ENCODE measurements at places on chromosomes 7 and 10.

DNA sequence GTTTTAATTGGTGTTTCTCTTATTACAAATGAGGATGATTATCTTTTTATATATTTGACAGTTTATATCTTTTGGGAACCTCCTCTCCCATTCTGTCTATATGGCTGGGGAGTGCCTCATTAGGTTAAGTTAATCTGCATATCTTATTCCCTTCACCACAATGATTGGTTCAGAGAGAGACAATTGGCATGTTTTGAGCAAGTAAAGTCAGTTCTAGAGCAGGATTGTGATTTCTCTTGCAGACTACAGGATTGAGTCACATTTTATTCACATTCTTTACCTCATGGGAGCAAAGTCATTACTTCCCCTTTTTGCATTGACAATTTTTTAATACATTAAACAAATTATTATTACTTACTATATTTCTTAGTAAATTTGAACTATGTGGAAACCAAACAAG is 345.6 kb downstream of the MDFIC start:
- no peak for DNase-seq

DNA sequence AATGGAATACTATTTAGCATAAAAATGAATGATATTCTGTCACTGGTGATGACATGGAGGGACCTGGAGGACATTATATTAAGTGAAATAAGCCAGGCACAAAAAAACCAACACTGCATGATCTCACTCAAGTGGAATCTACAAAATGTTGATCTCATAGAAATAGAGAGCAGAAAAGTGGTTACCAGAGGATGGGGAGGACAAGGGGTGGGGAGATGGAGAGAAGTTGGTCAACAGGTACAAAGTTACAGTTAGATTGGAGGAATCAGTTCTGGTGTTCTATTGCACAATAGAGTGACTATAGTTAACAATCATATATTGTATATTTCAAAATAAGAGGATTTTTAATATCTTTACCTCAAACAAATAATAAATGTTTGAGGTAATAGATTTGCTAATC is 24.7 kb upstream of the SLC18A3 start:
- no peak for DNase-seq

- DNase-seq, result no peak
These were observed 887 bp downstream of the COL13A1 start for GRCh38 chr10:69802424-69803161.

- DNase-seq, result no peak
These were observed 59.9 kb downstream of the COL26A1 start for GRCh38 chr7:101422356-101423195.

DNA sequence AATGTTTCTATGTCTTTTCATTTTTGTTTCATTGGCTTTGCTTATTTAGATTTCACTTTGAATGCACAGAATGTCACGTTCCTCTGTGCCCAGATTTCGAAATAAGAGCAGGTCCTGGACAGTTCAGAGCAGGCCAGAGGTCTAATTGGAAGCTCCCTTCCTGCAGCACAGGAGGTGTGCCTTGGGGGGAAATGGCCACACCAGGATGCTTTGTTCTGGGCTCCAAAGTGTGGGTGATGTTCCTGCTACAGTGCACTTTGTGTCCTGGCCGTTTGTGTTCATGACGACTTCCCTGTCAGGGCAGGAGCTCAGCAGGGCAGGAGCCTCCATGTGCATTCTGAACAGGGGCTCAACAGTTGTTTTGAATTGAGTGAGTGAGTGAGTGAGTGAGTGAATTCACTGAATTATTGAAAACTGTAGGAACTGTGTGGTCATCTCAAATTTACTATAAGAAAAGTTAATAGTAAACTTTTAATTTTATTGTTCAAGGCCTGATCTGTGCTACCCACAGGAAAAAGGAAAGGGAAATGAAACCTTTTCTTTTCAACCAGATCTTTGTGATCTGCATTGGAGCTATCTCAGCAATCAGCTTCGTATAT is 109.5 kb upstream of the GJD4 start:
- DNase-seq, result no peak

DNA sequence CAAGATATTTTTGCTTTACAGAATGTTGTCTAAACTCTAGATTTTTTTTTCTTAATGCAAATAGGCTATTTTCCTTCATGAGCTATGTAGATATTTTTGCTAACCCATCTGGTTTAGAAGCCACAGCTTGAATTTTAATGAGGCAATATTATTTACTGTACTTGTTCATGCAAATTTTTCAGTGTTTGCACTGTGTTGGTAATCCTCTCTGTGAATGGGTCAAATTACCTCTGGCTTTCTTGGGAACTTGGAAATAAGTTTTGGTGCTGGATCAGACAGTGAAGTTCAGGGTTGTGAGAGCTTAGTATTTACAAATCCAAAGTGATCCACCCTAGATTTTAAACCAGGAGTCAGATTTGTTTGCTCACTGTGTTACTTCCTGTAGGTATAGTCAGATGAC is 686.9 kb downstream of the NXPH1 start:
- no peak for DNase-seq

DNA sequence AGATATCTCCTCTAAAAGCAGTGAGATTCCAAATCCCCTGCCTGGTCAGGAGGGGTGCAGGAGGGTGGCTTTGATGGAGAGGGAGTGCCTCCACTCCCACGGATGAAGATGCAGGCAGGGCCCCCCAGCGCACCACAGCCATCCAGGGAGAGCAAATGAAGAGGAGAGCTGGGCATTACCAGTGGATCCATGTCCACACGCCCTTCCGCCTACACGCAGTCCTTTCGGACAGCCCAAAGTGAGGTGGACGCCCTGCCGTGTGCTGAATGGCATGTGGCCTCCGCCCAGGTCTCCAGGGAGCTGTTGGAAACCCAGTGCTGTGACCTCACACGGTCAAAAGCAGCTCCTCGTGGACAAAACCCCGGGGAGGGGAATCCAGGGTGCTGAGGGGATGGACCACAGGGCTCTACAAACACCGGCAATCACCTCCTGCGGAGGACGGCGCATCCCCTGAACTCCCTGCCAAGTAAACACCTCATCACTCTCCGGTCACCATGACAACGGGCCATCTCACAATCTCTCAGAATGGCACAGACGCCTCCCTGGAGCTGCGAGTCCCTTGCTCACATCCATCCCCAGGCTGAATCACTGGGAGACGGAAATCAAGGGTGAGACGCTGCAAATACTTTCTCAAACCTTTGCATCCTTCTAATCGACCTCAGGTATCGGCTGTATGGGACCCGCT is 35.0 kb upstream of the DNAAF5 start:
- DNase-seq, result no peak

DNA sequence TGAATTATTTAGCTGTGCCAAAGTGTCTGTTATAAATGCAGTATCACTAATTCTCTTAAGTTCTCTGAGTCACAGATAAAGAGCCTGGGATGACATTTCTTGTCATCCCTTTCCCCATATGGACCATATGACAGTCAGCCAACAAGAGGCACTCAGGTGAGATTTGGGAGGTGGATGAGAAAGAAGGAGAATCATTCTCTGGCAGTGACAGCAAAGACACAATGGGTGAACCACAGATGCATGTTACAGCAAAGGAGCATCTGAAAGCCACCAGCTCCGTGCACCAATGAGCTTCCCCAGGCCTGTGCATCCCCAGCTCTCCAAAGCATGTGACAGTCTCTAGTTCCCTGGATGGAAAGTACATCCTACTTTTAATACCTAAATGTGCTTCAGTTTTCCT is 10.8 kb downstream of the GIMAP6 start:
- no peak for DNase-seq

- no peak for DNase-seq
These were observed 97.3 kb upstream of the SFMBT2 start for GRCh38 chr10:7507887-7508726.

GRCh38 chr7:84022684-84023308 is 171.8 kb downstream of the SEMA3A start:
- DNase-seq, result no peak

DNA sequence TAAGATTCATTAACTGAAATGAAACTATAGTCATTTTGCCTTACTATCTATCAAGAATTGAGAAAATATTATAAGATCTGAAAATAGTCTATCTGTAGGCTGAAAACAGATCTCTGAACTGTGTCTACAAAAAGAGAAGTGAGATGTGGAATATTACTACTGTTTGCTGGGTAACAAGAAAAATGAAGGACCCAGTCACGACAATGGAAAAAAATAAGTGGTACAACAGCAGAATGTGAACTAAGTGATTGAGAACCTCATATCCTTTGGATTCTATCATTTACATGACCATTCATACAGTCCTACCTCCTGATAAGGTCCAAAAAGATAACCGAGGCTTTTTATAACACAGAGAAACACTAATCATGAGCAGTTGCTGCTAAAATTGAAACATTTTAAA is 94.3 kb downstream of the UBE2H start:
- no peak for DNase-seq

DNA sequence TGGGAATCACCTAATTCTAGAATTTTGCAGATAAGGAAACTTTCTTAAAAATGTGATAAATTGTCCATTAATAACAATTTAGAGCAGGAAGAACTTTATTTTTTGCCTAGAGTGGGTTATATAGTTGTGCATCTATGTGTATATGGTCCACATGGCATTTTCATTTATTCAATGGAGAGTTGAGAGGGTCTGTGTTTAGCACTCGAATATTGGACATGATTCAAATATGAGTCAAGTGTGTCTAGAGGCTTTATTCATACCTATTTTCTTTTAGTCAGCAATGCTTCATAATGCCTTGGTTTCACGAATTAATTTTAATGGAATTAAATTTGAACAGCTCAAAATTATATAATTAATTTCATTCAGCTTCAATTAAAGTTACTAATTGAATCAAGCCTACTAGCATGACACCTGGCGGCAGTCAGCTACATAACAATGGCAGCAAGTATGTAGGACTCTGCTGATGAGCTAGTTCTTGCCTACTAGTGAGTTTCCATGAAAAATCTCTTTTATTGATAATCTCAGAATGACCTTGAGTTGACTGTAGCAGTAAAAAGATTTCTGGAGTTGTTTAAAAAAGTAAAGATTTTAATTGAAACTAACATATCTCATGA is 17.7 kb downstream of the MDFIC start:
- no peak for DNase-seq

- DNase-seq, result no peak
These were observed 3.0 kb upstream of the CXCL12 start for GRCh38 chr10:44387853-44388251.

DNA sequence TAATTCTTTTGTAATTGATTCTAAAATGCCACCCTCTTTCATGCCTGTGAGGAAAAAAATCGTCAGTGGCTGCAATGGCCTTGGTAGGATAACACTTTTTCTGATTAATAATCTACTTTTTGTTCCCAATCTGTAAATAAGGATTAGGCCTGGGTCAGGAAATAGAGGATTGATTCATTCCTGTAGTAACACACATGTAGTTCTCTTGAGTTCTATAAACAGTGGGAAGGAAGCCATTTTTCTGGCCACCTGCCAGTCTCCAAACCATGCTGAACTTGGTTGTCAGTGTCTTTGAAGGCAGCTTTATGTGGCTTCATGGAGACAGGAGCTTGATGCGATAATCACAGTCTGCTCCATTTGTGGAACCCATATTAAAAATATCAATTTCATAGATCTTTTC is 169.3 kb upstream of the NFE2L3 start:
- DNase-seq, result no peak

DNA sequence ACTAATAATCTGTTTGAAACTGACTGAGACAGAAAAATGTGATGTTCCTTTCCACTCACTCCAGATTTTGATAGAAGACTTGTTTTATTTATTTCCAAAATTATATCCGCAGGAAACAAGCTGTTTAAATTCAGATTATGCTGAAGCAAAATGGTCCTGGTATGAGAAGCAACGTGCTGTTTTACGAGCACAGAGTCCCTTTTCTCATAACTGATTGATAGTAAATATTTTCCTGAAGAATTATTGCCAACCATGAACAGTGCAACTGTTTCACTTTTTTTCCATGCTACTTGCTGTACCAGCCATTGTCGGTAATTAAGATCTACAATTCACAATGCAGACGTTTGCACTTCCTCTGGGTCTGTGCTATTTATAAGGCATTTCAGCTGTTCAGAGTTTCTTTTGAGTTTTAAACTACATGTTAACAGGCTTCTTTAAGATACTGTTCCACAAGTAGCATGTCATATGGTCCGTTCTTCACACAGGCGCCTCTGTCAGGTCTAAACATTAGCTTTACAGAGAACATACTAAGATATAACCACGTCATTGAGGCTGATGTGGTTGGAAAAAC is 103.8 kb downstream of the POLL start:
- DNase-seq, result no peak

DNA sequence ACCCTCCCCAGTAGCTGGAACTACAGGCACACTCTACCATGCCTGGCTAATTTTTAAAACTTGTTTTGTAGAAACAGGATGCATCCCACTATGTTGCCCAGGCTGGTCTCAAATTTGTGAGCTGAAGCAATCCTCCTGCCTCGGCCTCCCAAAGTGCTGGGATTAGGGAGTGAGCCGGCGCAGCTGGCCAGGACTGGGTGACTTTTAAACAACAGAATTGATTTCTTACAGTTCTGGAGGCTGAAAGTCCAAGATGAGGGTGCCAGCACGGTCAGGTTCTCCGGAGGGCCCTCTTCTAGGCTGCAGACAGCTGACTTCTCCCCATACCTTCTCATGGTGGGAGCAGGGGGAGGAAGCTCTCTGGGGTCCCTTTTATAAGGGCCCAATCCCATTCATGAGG is 75.2 kb upstream of the CHST15 start:
- DNase-seq, result no peak

GRCh38 chr10:120684226-120684625 is 166.9 kb upstream of the WDR11 start:
- no peak for DNase-seq

GRCh38 chr10:79185796-79186374 is 117.1 kb downstream of the ZMIZ1 start:
- DNase-seq, result no peak

DNA sequence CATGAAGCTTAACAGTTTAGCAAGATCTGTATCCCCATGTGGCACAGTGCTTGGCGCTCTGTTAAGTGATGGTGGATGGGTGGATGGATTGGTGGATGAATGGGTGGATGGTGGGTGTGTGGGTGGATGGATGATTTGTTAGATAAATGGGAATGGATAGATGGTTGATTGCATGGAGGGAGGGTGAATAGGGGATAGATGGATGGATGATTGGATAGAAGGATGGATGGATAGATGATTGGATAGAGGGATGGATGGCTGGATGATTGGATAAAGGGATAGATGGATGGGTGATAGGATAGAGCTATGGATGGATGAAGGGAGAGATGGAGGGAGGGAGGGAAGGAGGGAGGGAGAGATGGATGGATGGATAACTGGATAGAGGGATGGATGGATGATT is 229.7 kb downstream of the CUX1 start:
- no peak for DNase-seq

- no peak for DNase-seq
These were observed 104.3 kb downstream of the KIAA1217 start for GRCh38 chr10:24313283-24313682.

Measured in activated gamma-delta T cell treated with anti-CD3 and anti-CD28 coated beads, Interleukin-2, amount 50 U/mL, for 16 hours (primary cell).